HFFc6 (cell line): ENCODE measurements at places on chromosomes 12 and 14. TPM values are rescaled to one million over a fixed set of nuclear protein-coding genes. Genes with fewer than 3 reads are reported as not detected.

The CPM gene
- total RNA-seq: 2.3 to 3.6 TPM (median 2.7 TPM) in 3 replicates

GRCh38 chr12:119328111-119328510, 6.4 kb upstream of the CCDC60 start:
- DNase-seq: no peak

GRCh38 chr12:28698553-28698952, 450.5 kb upstream of the FAR2 start:
- no peak for DNase-seq

- DNase-seq: peak; percentile 69
Observed at GRCh38 chr12:72017054-72017651, 78.5 kb downstream of the TPH2 start.

DNA sequence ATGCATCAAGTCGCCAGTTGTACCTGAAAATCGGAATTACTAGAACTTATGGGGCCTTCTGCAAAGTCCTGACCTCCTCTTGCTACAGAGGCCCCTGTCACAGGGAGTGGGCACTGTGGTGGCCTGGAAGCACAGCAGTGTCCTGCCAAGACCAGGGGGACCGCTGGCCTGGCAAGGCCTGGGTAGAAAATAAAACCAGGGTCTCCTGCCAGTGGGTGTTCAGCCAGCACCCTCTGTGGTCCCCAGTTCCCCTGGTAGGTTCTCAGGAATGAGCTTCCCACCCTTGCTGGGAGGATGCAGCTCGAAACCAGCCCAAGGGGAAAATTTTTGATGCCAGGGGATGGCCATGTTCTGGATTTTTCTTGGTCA, 43.9 kb downstream of the RIN3 start:
- DNase-seq: no peak

DNA sequence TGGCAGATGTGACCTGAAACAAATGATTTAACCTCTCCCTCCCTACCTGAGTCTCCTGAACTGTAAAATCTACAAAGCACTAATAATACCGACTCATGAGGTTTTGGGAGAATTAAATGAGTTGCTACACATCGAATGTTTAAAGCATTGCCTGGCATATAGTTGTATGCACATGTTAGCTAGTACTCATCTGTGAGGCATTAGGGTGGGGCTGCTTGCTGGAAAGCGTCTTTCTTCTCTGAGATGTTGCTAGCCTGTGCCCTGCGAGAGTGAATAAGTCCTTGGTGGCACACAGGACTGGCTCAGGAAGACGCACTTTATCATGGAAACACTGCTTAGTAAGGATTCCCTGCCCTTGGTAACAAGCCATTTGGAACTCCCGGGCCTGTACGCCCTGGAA, 6.1 kb downstream of the RAPGEF3 start:
- peak; percentile 85 for DNase-seq

DNA sequence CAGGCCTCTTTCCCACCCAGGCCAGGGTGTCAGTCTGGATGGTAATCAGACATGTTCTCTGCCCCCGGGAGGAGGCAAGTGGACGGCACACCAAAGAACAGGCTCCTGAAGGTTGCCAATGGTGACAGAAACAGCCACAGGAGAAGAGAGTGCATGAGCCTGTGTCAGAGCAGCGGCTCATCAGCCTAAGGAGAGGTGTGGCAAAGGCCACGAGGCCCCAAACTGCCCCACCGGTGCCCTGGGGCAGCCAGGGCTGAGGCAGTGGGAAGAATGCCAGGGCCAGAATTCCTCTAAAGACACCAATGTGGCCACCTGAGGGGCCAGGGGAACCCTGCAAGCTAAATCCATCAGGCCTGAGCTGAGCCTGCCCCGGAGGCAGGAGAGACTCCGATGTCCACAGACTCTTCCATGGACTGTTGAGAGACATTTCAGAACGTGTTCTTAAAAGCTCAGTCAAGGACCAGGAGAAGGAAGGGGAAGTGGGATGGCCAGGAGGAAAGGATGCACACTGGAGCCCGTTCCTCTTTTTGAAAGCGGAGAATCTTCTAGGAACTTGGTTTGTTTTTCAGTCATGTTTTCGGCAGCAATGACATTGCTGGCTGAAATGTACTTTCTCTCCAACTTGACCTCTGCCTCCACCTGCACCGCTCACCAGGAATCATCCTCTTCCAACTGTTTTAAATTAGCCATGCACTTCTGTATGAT, 176.3 kb upstream of the FKBP4 start:
- no peak for DNase-seq

- DNase-seq: no peak
Observed at GRCh38 chr12:71694099-71694820, 8.4 kb downstream of the TMEM19 start.
